ENCODE measurements at places on chromosomes 3 and 15.

DNA sequence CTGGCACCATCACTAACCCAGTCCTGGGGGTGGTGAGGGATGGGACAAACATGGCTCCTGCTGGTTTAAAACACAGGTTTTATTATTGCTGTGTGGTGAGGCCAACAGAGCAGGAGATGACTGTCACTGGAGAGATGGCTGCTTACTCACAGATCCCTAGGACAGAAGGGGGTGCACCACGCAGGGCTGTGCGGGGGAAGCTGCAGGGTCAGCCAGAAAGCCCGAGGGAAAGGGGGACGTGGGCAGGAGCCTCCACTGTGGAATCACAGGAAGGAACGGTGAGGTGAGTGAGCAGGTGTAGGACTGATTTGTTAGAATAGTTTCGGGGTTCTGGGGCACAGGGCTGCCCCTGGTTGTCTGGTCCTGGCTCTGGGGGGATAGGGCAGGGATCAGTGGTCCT, 7.5 kb downstream of the CFAP100 start:
- no peak for DNase-seq

DNA sequence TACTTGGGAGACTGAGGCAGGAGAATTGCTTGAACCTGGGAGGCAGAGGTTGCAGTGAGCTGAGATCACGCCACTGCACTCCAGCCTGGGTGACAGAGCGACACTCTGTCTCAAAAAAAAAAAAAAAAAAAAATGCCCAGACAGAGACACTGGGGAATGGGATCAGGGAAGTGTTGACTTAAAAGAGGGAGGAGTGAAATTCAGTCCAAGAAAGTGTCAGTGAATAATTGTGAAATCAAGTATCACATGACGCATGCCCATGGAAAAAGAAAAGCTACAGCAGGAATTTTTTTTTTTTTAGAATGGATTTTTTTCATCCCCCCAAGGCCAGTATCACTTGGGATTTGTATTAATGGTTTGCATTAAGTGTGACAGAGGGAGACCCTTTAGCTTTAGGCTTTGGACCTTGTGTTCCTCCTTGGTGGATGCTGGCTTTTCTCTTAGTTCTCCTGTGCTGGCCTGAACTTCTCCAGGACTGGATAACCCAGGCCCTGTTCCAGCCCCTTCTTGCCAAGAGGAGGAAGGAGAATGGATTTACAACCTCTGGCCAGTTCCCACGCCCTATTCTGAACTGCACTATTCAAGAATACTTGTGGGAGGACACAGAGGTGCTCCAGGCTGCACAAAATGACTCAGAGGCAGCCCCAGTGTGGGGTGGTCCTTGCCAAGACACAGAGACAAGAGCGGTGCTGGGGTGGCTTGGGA, 36.7 kb upstream of the ZNF774 start:
- no peak for DNase-seq

DNA sequence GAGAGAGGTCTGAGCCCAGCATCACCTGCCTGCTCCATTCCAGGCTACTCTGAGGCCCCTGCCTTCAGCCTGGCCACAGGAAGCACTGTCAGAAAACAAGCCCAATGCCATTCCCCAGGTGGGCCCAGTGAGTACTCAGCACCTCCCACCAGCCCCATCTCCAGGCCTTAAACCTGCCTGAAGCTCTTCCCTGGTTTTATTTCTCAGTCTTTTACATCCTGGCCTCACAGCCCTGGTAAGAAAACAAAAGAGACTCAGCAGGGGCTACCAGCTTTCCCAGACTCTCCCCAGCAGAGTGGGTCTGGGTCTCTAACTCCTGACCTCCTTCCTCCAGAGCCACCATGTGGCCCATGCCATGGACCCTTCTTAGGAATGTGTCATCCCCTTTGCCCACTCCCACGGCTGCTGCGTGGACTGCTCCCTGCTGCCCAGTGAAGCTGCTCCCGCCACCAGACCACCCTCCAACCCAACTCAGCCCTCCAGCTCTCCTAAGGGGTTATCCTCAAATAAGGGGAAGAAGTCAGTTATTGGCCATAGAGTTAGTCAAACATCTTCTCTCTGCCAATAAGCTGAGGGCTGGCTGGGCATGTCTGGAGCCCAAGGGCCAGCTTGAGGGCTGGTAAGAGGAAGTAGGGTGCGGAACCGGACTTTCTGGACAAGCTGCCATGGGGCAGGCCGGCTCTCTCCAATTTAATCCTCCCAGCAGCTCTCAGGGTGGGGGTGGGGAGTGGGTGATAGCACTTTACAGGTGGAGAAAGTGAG, 116.7 kb upstream of the LINGO1 start:
- no peak for DNase-seq

DNA sequence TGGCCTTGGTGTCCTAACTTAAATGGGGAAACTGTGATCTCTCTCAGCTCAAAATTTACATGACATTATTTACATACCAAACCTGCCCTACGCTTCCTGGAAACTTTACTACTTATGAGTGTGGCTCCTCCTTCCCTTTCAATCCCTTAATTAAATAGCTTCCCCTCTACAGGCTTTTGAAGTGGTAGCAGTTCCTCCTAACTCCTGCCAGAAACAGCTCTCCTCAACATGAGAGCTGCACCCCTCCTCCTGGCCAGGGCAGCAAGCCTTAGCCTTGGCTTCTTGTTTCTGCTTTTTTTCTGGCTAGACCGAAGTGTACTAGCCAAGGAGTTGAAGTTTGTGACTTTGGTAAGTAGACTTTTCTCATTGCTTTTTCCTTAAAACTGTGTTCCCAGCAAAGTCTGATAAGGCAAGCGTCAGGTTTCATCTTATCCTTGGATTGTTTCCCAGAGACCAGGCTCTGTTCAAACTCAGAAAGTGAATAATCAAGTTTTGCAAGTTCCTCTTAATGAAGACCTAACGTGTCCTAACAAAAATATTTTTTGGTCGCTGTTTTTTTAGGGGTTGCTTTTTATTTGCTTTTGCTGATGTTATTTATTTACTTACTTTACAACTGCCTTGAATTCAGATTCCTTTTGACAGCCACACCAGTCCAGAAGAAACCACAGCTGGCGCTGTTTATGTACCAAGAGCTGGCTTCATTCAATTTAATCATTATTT, at the start of gene ACP3:
TSS of gene ACP3 (plus strand) at position 179 of the 720 bp plus-strand sequence. CDS start at position 229, 50 bp downstream.
- DNase-seq, result no peak

- DNase-seq, result no peak
Observed at GRCh38 chr15:38864122-38864521, 299.5 kb upstream of the RASGRP1 start.

DNA sequence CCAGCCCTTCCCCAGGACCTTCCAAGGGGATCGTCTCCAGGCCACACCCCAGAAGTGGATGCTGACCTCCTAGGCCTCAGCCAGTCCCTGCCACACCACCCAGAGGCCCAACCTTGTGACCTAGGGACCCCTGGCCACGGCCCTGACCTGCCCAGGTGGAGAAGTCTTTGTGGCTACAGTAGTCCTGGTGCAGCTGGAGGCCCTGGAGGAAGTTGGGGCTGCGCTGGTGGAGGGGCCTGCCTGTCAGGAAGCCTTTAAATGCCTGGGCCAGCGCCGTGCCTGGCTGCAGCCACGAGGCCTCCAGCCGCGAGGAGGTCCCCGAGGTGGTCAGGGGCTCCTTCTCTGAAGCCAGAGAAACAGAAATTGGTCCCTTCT, 23.4 kb downstream of the PLA2G4D start:
- DNase-seq, result no peak

GRCh38 chr15:26661748-26662147, 111.1 kb downstream of the GABRB3 start:
- DNase-seq, result no peak

GRCh38 chr15:81939604-81940440, 106.0 kb downstream of the MEX3B start:
- peak; percentile 2 for DNase-seq

- DNase-seq, result no peak
Observed at GRCh38 chr3:153142961-153143360, 19.1 kb upstream of the RAP2B start.

GRCh38 chr3:72047221-72047871, 262.4 kb upstream of the PROK2 start:
- no peak for DNase-seq

- DNase-seq, result no peak
Observed at GRCh38 chr3:38643090-38643489, 6.4 kb downstream of the SCN5A start.

Measured in activated T-cell treated with anti-CD3 and anti-CD28 coated beads, Interleukin-2, amount 50 U/mL, for 72 hours (primary cell).